ENCODE measurements at places on chromosomes 2 and 18.

- DNase-seq, result no peak
Observed at GRCh38 chr2:62923242-62923641, 127.4 kb upstream of the OTX1 start.

- no peak for DNase-seq
Observed at GRCh38 chr18:22694954-22695353, 238.2 kb upstream of the RBBP8 start.

DNA sequence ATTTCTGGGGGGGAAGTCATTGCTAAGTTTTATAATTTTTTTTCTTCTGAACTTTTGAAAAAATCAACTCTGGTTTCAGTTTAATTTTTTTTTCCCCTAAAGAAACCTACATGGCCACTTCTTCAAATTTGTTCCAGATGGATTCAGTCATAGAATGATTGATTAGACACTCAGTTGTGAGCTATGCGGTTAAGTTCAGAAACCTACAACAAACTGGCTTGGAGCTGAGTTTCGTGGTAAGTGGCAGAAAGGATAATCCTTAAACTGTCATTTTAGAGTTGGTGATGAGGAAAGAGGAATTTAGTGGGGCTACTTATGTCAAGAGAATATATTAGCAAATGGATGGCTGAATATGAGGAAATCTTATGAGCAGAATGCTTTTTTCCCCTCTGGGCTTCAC lies 23.7 kb downstream of the EFEMP1 start:
- DNase-seq, result no peak

GRCh38 chr18:1559563-1559962 lies 654.9 kb downstream of the ADCYAP1 start:
- no peak for DNase-seq

DNA sequence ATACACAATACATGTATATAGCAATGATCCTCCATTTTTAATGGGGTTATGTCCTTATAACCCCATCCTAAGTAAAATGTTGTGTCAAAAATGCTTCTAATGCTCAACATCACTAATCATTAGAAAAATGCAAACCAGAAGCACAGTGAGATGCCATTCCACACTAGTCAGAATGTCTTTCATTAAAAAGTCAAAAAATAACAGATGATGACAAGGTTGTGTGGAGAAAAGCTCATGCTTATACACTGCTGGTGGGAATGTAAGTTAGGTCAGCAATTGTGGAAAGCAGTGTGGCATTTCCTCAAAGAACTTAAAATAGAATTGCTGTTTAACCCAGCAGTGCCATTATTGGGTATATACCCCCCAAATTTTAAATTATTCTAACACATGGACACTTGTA lies 654.9 kb upstream of the CNTNAP5 start:
- no peak for DNase-seq

- no peak for DNase-seq
Observed at GRCh38 chr2:204491528-204491927, 53.7 kb upstream of the PARD3B start.

Data from NCI-H524 treated with DMSO at 0.1 percent for 48 hours (cell line).